Stimulated activated CD4-positive, alpha-beta T cell treated with anti-CD3 and anti-CD28 coated beads, TNF-alpha, amount 100 ng/mL, for 4 hours (primary cell): ENCODE measurements at places on chromosomes 1 and 21.

DNA sequence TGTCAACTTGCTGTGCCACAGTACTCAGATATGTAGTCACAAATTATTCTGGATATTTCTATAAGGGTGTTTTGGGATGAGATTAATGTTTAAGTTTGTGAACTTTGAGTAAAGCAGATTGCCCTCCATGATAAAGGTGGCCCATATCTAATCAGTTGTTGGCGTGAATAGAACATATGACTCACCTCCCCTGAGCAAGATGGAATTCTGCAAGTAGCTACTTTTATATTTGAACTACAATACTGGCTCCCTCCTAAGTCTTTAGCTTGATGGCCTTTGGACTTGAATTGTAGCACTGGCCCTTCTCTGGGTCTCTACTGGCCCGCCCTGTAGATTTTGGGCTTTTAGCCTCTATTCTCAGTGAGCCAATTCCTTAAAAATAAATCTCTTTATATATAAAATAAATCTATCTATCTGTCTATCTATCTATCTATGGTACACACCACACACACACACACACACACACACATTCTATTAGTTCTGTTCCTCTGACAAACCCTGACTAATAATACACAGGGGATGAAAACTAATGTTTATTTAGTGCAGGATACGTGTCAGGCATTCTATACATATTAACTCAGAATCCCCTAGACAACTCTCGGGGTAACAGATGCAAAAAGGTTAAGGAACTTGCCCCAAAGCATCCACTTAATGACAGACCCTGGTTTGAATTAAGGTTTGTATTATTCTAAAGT, 37.9 kb upstream of the PDC start:
- DNase-seq = no peak

DNA sequence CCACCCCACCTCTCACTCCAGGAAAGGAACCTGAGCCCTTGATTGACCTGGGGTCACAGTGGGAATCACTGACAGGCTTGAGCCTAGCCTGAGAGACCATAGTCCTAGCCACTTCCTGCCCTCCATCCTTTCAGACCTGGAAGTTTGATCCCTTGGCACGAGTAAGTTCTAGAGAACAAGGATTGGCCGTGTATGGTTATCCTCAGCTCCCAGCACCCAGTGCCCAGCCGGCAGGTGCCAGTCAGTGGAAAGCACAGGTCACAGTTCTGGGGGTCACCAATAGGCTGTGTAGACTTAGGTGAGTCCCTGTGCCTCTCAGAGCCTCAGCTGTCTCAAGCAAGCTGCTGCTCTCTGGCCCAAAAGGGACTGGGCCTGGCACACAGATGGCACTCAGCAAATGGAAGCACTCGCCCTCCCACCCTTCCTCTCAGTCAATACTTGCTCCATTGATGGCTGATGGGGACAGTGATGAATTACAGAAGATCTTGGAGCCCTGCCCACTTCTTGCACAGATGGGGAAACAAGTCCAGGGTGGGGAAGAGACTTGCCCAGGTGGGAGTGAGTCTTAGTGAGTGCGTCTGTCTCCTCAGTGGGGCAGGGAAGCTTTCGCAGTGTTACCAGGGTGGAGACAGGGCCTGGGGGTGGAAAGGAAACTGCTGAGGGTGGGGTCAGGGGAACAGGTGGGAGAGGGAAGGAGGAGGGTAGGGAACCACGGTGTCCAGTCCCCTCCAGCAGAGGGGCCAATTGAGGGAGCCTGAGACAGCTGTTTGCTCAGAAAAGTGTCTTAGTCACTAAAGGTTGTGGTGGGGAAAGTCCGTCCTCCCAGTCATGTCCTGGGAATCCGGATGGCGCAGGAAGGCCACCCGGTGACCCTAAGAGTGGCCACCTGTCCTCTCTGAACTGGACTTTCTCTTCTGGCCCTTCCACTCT, 2.6 kb upstream of the KCNQ4 start:
- DNase-seq = no peak

DNA sequence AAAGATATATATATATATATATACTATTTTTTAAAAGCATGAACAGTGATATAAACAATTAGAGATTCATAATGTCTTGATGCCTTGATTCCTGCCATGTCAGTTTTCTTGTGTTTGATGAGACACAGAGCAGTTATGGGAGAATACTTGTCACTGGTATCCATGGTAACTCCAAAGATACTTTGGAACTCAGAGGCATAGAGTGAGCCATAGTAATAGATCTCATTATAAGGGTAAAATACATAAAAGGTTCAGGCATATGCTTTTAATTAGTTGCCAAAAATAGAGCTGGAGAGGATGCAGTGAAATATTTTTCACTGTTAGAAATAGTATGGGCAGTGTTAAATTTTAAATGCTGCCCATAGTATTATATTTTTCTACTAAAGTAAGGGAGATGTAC, 134.1 kb downstream of the SYT14 start:
- no peak for DNase-seq

DNA sequence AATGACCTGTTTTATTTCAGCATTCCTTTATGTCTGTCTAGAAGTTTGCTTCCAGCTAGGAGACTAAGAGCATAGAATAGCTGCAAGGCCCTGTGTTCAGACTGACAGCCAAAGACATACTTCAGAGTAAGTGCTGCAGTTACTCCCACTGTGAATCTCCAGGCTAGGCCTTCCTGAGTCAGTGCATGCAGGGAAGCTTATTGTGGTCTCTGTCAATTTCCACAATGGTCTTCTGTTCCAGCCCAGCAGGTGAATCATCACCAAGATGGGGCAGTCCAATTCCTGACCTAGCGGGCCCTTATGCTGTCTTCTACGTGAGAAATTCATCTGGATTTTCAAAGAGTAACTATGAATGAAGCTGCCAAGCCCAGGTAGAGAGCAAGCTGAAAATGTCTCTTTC, 146.3 kb upstream of the C8B start:
- DNase-seq = no peak

DNA sequence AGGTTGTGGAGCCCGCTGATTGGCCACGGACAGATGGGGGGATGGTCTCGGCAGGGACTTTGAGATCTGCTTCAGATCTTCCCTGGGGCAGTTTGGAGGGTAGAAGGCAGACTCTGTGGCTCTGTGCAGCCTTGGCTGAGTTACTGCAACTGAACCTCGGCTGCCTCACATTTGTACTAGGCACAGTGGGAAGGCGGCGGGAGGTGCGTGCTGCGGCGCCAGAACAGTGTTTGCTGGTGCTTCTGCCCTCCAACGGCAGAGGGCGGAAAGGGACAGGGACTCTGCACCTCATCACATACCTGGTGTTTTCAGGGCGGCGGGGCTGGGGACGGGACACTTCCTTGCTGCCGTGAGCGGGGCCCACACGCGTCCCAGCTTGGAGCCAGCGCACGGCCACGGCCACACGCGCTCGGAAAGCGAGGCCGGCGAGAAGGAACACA, 26.2 kb downstream of the SLC66A1 start:
- no peak for DNase-seq

DNA sequence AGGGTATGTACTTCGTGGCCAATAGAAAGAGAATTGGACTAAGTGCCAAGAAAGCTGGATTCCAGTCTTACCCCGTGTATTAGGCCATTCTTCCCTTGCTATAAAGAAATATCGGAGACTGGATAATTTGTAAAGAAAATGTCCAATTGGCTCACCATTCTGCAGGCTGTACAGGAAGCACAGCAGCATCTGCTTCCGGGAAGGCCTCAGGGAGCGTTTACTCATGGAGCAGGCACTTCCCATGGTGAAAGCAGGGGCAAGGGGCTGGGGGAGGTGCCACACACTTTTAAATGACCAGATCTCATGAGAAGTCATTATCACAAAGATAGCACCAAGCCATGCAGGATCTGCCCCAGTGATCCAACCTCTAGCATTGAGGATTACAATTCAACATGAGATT, 7.8 kb upstream of the AMIGO1 start:
- DNase-seq = no peak

- no peak for DNase-seq
Observed at GRCh38 chr1:218165701-218166114, 119.4 kb upstream of the RRP15 start.

DNA sequence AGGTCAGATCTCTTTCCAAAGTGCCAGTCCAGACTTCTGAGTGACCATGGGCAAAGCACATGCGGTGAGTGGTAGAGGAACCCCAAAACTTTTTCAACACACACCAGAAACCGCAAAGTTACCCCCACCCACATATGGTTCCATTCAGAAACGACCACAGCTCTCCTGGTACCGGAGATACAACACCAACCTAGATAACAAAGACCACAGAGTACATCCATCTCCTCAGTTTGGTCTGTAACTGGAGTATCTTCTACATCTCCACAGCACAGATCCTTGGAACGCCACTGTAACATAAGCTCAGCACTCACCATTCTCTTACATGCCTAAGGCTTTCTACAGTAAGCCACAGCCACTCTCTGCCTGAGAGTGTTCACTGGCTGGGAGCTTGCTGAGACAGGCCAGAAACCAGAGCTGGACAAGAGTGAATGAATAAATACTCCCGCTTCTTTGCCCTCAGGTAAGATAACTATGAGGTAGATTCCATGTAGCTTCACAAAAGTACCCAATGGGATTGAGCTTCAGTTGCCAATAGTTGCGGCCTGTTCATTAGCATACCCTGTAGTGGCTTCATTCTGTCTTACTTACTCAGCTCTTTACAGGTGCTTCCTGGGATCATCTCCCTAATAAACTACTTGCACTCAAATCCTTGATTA, 81.8 kb downstream of the SMYD3 start:
- DNase-seq = no peak

DNA sequence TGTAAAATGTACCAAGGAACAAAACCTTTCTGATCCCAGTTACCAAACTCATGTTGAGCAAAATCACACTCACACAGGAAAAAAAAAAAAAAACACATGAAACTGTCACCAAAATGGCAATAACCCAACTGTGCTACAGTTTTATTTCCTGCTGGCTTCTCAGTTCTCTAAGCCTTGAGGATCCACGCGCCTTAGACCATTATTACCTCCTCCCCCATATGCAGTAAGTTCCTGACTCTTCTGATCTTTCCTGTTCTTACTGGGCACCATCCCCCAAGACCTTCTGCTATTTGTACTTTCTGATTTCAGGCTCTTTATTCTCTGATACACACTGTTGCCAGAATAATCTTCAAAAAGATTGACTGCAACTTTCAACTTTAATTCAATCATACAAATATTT, 79.6 kb downstream of the SLC45A1 start:
- no peak for DNase-seq

- no peak for DNase-seq
Observed at GRCh38 chr1:1320666-1321448, 3.6 kb downstream of the INTS11 start.

GRCh38 chr1:180567654-180568053, 8.9 kb downstream of the OVAAL start:
- no peak for DNase-seq

- DNase-seq = no peak
Observed at GRCh38 chr21:46113497-46114176, 15.7 kb downstream of the COL6A2 start.

DNA sequence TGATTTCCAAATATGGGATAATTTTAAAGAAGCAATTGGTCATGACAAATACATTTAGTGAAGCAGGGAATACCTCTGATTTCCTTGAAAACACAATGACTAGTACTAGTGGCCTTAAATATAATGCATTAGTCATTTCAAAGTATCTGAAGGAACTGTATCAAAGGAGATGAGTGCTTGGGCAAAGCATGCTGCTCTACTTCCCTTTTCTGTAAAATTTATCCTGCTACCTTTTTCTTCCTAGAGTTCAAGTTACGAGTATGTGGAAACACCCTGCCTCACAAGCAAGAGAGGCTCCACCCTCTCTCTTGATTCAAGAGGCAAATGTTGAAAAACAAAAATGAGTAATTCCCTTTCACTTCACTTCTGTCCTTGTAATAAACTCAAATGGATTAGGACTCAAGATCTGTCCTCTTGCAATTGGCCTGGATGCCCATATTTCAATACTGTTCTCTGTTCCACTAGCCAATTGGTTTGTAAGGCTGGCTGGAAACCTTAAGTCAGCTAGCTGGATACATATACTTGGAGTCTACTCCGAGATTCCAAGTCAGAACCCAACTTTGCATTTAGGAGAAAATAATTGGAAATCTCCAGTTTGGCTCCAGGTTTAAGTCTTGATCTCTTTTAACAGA, 92.5 kb downstream of the CDC42BPA start:
- no peak for DNase-seq

GRCh38 chr1:216416488-216416887, 6.8 kb downstream of the USH2A start:
- DNase-seq = no peak

DNA sequence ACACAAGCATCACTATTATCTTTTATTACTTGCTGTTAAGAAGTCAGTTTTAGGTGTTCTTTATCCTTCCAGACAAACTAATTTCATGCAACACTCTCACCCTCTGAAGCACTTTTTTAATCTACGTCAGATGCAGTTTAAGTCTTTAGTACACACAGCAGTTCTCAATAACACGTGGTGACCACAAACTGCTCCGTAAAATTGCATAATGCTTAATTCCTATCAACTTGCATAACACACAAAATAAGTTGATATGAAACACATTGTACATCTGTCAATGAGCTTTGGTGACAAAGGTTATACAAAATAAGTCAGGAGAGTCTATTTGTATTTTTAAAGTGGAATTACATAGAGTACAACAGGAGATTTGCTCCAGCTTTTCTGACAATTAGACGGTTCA, 140.9 kb upstream of the ETS2 start:
- no peak for DNase-seq

- DNase-seq = no peak
Observed at GRCh38 chr1:202798260-202798659, 10.0 kb downstream of the KDM5B start.

DNA sequence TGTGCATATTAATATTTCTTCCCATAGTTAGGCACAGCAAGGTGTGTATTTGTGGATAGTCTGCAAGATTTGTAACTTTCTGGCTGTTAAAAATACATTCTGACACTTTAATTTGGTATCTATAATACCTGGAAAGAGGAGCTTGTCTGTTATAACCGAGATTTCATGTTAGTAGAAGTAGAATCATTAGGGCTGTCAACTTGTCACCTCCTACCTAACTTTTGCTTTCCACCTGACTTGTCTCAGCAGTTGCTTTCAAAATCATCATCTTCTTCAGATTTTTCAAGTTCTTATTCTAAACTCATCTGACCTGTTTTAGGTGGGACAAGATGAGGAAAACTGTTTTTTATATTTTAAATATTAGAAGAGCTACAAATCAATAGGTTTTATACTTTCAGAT, 11.0 kb downstream of the RWDD3 start:
- no peak for DNase-seq
